Activated CD4-positive, alpha-beta T cell treated with anti-CD3 and anti-CD28 coated beads for 24 hours (primary cell): ENCODE measurements at places on chromosomes 13 and 19.

GRCh38 chr19:28656644-28657043 lies 556.3 kb downstream of the UQCRFS1 start:
- no peak for DNase-seq

GRCh38 chr13:86080340-86080995 lies 281.2 kb upstream of the SLITRK6 start:
- DNase-seq, result no peak

- no peak for DNase-seq
These were observed 127.5 kb downstream of the KCTD12 start for GRCh38 chr13:76758738-76759137.

DNA sequence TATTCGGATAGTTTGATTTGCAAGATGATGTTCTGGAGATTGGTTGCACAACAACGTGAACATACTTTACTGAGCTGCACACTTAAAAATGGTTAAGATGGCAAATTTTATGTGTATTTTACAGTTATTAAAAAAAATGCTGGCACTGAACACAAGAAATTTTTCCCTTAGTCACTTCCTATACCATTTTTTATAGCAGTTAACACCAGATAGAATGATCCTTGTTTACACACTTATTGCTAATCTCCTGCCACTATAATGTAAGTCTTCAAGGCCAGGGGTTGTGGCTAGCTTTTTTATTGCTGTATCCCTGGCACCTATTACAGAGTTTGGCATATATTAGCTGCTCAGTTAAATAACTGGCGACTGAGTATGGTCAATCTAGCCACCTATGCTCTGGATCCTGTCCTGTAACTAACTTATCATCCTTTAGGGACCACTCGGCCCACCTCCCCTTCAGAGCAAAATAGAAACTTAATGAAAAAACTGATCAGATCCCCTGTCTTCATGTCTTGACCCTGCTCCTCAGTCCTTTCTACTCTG lies 2.0 kb upstream of the EBPL start:
- DNase-seq, result no peak

GRCh38 chr19:54317108-54317964 lies 4.4 kb upstream of the LILRA5 start:
- DNase-seq, result no peak

DNA sequence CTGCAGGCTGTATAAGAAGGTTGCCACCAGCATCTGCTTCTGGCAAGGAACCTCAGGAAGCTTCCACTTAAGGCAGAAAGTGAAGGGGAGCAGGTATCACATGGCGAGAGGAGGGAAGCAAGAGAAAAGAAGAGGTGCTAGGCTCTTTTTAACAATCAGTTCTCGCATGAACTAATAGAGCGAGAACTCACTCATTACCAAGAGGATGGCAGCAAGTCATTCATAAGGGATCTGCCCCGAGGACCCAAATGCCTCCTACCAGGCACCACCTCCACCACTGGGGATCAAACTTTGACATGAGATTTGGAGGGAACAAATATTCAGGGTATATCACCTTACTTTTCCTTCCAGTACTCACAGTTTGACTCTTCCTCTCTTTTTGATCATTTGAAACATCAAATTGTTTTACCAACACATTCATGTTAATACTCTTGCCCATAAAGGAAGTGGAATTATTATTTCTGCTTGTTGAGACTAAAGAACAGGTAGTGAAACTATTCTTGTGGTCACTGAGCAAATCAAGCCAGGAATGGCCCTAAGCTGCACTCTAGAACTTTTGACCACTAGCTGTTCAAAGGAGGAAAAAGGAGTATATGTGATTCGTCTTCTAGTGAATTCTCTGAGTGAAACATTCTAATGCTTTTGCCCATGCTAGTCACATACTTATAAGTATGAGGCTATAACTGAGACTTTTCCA lies 45.0 kb downstream of the LACC1 start:
- no peak for DNase-seq

DNA sequence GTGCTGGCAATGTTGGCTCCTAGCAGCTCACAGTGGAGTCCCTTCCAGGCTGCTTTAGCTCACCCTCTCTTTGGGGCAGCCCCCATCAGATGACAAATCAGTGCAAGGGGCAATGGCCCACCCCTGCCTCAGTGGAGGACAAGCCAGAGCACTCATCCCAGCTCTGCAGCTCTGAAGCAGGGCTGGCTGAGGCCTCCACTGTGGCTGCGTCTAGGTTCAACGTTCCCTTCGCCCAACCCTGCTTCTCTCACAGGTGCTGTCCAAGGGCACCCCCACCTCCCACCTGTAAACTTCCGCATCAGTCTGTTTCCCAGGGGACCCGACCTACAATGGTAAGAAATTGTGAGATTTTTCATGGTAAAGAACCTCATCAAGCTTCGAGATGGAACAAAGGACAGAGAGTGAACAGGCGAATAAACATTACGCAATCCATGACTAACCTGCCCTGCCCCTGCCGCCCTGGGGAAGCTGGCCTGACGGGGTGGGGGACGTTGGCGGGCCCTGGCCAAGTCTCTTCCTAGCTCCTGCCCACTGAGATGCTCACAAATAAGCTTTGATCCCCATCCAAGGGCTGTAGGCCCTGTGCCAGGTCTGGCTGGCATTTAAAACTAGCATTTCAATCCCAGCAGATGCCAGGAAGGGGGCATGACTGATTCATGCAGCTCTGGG lies 40.5 kb downstream of the DZIP1 start:
- DNase-seq, result no peak

- no peak for DNase-seq
These were observed 23.4 kb upstream of the TBC1D4 start for GRCh38 chr13:75505327-75505726.

DNA sequence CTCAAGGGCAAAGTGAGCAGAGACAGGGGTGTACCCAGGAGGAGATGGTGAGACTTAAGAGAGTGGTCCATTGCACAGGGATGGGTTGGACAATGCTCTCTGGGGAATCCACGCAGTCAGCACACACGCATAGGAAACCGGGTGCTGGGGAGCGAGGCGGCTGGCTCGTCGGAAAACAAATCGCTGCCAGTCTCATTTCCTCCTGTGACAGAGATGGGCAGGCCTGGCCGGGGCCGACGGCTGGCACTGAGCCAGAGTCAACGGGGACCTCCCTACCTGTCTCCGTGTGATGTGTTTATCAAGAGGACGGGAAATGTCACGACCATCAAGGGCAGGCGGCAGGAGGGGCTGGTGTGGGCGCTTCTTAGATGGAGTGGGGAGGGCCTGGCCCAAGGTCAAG lies 27.3 kb downstream of the PTPRS start:
- DNase-seq, result no peak

- DNase-seq, result no peak
These were observed 15.0 kb upstream of the KLF2 start for GRCh38 chr19:16309643-16310042.

DNA sequence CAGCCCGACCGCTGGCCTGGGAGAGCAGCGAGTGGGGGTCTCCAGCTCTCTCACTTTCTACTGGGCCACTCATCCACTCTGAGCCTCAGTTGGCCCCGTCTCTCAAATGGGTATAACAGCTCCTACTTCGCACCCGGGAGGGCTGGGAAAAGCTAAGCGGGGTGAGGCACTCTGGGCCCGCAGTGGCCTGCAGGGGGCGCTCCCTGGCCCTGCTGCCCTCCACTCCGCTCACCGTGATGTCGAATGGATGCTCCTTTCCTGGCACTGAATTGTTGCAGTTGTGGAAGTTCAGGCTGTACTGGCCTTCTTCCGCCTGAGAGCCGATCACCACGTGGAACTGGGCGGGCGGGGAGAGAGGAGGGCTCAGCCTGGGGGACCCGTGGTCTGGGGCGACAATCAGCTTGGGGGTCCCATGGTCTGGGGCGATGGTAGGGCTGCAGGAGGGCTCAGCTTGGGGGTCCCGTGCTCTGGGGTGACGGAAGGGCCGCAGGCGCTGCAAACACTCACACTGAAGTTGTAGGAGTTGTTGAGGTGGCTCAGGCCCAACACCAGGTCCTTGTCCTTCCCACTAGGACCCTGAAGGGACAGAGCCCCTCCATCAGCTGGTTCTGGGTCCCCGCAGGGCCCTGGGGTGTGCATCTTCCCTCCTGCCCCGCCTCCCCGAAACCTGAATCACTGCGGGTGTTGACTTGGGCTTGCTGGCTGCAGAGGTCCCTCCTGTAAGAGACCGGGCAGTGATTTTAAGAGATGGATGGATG lies 3.9 kb downstream of the GPR108 start:
- no peak for DNase-seq

- no peak for DNase-seq
These were observed 224.7 kb downstream of the GGACT start for GRCh38 chr13:100363874-100364273.

- DNase-seq, result no peak
These were observed 14.2 kb downstream of the EFNB2 start for GRCh38 chr13:106521095-106521799.

DNA sequence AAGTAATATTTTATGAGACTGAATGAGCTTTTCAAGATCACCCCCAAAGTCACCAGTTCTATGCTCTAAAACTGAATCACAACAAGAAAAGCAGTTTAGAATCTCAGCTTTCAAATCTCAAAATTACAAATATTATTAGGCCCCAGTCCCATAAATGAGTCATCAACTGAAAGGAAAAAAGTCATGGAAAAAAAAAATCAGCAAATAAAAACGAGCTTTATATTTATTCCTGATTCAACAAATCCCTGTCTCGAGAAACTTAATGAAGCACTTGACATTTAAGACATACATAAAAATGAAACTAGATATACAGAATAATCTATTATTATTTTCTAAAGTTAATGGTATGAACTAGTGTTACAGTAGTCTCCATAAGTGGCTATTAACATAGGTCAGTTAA lies 203.0 kb downstream of the DIAPH3 start:
- DNase-seq, result no peak

- no peak for DNase-seq
These were observed 25.7 kb upstream of the LRCH1 start for GRCh38 chr13:46527237-46527636.

GRCh38 chr13:29522044-29522685 lies 73.3 kb downstream of the SLC7A1 start:
- no peak for DNase-seq

- no peak for DNase-seq
These were observed 351.6 kb upstream of the KLF12 start for GRCh38 chr13:74485757-74486156.
